ENCODE measurements at places on chromosomes 2 and 18.

DNA sequence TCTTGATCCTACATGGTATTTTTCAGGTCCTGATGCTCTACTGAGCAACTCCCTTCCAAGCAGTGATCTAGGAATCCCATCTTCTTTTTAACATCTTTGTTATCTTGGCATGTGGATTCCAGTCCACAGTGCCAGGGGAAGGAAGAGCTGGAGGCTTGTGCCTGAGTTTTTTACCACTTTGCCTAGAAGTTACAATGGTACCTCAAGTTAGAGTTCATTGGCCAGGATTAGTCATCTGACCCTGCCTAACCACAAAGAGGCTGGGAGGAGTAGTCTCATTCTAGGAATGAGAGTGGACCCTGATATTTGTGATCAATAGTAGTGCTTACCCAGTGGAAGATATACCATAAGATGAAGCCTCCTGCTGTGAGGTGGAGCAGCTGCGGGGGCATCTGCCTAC lies 109.3 kb downstream of the ADCYAP1 start:
- DNase-seq, result no peak

DNA sequence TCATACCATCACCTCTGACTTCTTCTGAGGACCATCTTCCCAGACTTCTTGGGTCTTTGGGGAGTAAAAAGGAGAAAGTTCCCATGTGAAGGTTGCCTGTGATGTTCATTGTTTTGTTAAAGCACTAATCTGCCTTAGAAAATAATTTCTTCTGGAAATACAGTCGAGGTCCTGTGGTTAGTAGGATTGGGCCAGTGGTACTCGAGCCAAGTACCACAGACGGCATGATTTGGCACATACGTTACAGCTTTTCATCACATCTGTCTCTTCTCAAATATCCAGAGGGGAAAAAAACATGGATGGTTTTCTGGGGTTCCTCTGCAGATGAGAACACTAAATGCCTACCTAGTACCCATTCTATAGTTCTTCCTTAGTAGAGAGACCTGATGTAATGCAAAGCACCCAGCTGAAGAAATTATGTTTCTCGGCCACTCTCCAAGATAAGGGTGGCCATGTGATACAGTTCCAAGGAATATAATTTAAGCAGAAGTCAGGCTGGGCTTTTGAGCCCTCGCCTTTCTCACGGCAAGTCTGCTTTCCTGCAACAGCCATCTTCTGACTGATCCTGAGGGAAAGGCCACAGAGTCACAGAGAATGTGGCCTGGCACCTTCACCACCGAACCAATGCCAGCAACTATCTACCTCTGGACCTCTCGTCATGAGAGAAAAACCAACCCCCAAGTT lies 161.0 kb downstream of the RNF152 start:
- no peak for DNase-seq

- no peak for DNase-seq
Measured at GRCh38 chr2:100984892-100985307, 17.2 kb upstream of the RPL31 start.

GRCh38 chr2:183149489-183149888 lies 25.2 kb downstream of the NUP35 start:
- DNase-seq, result no peak

DNA sequence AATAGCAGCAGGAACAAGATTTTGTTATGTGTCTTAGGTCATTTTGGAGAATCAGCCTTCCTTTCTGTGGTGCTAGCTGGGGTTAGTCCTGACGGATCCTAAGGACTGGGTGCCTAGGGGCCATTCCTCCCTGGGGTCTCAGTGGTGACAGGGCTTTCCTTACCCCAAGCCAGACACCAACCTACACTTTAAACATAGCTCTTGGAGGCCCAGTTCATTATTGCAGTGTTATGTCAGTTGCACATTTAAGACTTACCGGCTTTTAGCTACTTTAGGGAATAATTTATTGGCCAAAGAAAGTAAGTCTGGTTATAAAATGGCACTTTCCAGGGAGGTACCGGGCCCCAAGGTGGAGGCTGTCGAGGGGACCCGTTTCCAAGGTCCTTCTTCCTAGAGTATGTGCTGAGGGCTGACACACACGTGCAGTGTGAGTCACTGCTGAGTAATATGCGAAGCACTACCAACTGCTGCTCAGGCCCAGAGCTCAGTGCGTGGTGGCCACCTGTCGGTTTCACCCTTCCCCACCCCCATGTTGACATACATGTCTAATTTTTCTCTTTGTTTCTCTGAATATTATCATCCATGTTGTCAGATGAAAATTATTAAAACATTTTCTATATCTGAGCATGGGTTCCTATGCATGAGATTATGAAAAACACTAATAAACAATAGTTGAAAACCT lies 37.0 kb upstream of the GRHL1 start:
- no peak for DNase-seq

DNA sequence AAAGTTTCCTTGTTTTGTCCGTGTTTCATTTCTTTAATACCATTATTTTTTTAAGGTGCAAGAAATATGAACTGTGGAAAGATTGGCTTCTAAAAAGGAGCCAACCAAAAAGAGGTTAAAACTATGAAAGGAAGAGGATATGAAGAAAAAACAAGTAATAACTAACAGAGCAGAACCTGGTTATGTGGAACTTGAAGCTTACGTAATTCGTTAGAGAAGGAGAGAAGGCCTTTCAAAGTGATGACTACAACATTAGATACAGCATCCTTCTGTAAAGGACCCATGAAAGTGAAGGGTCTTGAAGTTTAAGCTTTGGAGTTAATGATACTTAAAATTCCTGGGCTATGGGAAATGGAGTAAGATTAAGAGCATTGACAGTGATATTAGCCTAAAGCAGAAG lies 84.5 kb downstream of the ANKRD12 start:
- DNase-seq, result no peak

GRCh38 chr2:27174638-27175037 lies 25.8 kb downstream of the TCF23 start:
- no peak for DNase-seq
